CD4-positive, alpha-beta T cell (primary cell): ENCODE measurements at places on chromosomes 4 and X. TPM values are rescaled to one million over a fixed set of nuclear protein-coding genes. Genes with fewer than 3 reads are reported as not detected.

DNA sequence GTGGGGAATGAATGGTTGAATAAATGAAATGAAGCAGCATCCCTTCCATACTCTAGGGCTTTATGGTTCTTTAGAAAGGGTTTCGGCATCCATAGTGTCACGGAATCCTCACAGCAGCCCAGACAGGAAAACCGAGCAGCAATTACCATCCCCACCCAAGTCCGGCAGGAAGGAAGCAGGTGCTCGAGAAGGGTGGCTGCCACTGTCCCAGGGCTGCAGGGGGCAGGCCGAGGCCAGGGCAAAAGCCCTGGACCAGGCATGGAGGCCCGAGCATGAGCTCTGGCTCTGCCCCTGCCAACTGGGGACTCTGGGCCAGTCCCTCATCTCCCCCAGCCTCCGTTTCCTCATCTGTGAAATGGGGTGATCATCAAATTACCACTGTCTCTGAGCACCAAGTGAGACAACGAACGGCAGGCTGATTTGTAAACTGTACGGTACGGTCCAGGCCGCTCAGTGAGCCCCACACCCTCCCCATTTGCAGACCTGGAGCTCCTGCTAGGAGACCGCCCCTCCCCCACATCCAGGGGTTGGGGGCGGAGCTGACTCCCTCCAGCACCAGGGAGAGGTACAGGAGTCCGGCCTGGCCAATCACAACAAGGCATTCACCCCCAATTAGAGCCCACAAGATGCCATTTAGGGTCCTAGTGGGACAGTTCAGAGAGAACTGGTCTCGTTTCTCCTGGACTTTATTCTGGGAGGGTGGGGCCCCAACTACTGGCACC, 100.4 kb downstream of the WFS1 start:
- H3K36me3 ChIP-seq: no peaks in the 10 kb centered on the region
- no peaks in the 10 kb centered on the region for H3K4me1 ChIP-seq
- DNase-seq: no peak
- H3K27me3 ChIP-seq: no peaks in the 10 kb centered on the region
- H3K4me3 ChIP-seq: no peak overlapping the region

- peaks cover 5% of the 10 kb centered on the region for H3K36me3 ChIP-seq
- no peak for DNase-seq
- peaks cover 25% of the 10 kb centered on the region for H3K4me1 ChIP-seq
- H3K27ac ChIP-seq: no peak overlapping the region
- H3K4me3 ChIP-seq: peak overlapping the region; percentile 73
- H3K27me3 ChIP-seq: no peaks in the 10 kb centered on the region
Measured at GRCh38 chrX:48468693-48469691, 1.1 kb downstream of the SLC38A5 start.

GRCh38 chr4:10021653-10022023, 341 bp upstream of the SLC2A9 start:
- H3K4me3 ChIP-seq: no peak overlapping the region
- no peaks in the 10 kb centered on the region for H3K36me3 ChIP-seq
- H3K27me3 ChIP-seq: no peaks in the 10 kb centered on the region
- no peak overlapping the region for H3K27ac ChIP-seq

The LRAT gene
- not detected for total RNA-seq
